ENCODE measurements at places on chromosomes 2 and 18.

GRCh38 chr2:239341840-239342239, 59.0 kb downstream of the HDAC4 start:
- no peak for DNase-seq

- DNase-seq: no peak
Observed at GRCh38 chr2:240670402-240670801, 12.3 kb downstream of the AQP12B start.

GRCh38 chr2:19806591-19806990, 95.2 kb downstream of the TTC32 start:
- no peak for DNase-seq

DNA sequence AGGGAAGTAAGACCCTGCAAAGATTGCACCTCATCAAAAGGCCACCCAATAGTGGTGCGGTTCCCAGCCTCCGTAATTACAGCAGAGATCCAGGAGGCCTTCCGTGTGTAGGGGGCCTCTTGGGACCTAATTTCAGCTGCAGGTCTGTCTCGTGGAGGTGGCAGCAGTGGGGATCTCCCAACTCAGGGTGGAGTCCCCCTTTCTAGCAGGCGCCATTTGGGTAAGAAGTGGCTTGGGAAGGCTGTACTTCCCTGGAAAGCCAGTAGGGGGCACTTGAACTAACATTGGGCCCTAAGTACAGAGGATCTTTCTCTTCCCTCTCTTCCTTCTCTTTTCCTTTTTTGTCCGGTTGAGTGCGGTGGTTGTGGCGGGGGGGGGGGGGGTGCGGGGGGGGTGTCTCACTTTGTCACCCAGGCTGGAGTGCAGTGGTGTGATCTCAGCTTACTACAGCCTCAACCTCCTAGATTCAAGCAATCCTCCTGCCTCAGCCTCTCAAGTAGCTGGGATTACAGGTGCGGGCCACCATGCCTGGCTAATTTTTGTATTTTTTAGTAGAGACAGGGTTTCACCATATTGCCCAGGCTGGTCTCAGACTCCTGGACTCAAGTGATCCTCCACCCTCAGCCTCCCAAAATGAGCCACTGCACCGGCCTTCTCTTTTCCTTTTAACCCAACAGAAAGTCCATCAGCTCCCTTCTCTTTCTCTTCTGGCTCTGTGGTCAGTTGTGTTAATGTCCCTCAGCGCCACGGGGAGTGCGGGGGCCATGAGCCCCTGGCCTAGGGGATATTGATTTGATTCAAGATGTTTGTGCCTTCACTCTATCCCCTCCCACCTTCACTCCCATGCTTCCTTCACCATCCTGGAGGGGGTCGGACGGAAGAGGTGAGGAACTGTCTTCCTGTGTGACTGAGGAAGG, 32.0 kb downstream of the CENPO start:
- no peak for DNase-seq

GRCh38 chr2:75870651-75871137, 160.0 kb upstream of the GCFC2 start:
- no peak for DNase-seq

- DNase-seq: no peak
Observed at GRCh38 chr2:100194951-100195350, 52.6 kb upstream of the AFF3 start.

- DNase-seq: no peak
Observed at GRCh38 chr2:191486584-191487320, 191.2 kb upstream of the NABP1 start.

DNA sequence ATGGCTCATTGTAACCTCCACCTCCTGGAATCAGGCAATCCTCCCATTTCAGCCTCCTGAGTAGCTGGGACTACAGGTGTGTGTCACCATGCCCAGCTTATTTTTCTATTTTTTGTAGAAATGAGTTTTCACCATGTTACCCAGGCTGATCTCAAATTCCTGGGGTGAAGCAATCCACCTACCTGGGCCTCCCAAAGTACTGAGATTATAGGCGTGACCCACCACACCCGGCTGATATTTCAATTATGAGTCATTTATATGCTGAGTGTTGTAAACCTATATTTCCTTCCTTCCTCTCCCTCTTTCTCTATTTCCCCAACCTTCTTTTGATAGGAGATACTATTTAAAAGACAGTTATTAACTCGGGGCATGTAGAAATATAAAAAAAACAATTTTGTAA, 469.6 kb upstream of the ID2 start:
- DNase-seq: no peak

DNA sequence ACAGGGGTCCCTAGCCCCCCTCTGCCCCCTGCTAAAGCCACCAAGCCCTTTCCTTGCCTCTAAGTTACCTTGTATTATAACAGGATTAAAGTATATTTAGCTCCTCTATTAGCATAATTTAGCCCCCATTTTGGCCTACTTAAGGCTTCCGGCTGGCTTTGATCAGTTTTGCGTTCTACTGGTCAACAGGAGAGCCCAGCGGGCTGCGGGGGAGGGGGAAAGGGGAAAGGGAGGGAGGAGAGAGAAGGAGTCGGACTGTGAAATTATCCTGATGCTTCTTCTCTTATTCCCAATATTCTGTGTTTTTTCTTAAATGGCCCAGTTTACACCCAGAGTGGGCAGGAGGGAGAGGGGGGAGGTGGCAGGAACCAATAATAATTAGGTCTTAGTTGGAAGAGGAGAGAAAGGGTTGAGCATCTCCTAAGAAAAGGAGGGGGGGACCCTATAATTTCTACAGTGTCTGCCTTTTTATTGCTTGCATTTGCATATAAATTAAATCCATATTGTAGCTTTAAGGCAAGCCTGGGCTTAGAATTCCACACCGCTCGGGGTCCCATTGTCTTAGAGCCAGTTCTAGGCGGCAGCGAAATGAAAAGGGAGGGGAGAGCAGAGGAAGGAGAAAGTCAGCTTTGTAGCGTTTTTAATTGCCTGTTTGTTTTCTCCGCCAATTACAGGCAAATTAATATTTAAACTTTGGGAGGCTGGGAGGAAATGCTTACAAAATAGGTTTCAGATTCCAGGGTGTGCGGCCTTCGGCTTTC, 39.6 kb downstream of the EN1 start:
- no peak for DNase-seq

- no peak for DNase-seq
Observed at GRCh38 chr2:160014227-160014626, 48.2 kb downstream of the PLA2R1 start.

GRCh38 chr2:148965623-148966437, 72.7 kb upstream of the LYPD6B start:
- no peak for DNase-seq

- DNase-seq: no peak
Observed at GRCh38 chr2:148244593-148245292, 223.9 kb downstream of the MBD5 start.

DNA sequence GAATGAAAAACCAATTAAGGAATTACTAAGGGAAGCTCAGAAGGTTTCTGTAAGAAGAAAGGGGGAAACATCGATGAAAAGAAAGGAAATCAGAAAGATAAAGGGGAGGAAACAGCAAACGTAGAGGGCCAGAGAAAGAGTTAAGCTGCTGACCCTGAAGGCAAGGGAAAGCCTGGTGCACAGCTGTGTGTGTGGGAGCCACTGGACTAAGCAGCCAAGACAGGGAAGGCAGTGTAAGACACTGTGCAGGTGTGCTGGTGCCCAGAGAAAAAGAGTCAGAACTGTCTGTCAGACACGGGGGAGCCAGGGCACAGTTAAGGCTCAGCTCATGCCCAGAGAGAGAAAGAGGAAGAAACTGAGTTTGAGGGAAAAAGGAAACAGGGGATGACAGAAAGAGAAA, 104.0 kb downstream of the HIBCH start:
- DNase-seq: no peak

- peak; percentile 62 for DNase-seq
Observed at GRCh38 chr2:177143444-177143843, 69.2 kb upstream of the HNRNPA3 start.

DNA sequence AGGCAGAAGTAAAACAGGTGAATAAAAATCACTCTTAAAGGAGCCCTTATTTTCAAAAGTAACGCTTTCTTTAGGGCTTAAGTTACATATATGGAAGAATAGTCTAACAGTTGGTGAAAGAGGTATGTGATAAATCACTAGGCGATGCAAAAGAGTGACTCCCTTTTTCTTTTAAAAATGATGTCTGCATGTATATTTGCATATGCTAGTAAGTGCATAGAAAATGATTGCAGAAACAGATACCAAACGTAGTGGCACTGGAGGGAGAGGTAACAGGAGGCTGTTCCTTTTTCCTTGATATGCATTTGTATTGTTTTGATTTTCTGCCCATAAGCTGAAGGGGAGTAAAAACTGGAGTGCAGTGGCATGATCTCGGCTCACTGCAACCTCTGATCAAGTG, 158.3 kb downstream of the PRPF40A start:
- DNase-seq: no peak

- DNase-seq: no peak
Observed at GRCh38 chr2:174753038-174753633, 11.1 kb downstream of the CHRNA1 start.

- no peak for DNase-seq
Observed at GRCh38 chr2:163580757-163581156, 155.1 kb downstream of the FIGN start.

DNA sequence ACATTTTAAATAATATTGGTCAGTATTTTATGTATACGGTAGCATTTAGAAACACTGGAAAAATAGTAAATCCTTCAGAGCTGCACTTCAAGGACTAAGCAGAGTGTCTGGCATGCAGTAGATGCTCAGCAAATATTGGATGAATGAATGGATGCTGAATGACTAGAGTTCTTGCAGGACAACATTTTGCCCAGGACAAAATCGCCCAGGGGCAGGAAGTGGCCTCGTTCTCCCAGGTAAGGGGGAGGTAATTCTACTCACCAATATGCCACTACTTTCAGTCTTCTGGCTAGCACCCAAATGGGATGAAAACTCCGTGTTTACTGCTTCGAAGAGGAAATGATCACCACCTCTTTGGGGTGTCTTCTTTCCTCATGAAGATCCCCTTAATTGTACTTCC, 4.0 kb upstream of the DGUOK start:
- DNase-seq: no peak

GRCh38 chr2:56015711-56016115, 92.1 kb upstream of the EFEMP1 start:
- no peak for DNase-seq

- DNase-seq: no peak
Observed at GRCh38 chr2:12881952-12882351, 165.2 kb downstream of the TRIB2 start.

GRCh38 chr2:221129657-221130056, 442.4 kb downstream of the EPHA4 start:
- no peak for DNase-seq

- DNase-seq: no peak
Observed at GRCh38 chr2:23478087-23478932, 93.3 kb downstream of the KLHL29 start.

DNA sequence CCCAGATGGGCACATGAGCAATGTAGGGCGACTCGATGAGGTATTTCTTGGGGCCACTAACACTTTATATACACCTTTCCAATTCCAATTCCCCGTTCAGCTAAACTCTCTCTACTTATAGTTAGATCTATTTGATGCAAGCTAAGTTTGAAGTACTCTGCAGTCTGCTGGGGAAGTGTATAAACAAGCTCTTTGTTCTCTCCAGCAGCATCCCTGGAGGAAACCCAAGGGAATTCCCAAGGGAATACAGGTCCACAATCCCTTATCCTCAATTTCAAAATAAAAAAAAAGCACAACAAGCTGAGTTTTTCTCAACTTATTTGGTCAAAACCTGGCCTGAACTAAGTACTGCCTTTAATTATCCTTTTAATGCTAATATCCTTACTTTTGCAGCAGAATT, 433.3 kb downstream of the NBAS start:
- DNase-seq: no peak

- peak; percentile 84 for DNase-seq
Observed at GRCh38 chr2:156189143-156189542, 143.4 kb downstream of the NR4A2 start.

GRCh38 chr2:236571145-236571544, 1.5 kb downstream of the ACKR3 start:
- no peak for DNase-seq

GRCh38 chr2:96952976-96953610, 33.3 kb downstream of the FAM178B start:
- DNase-seq: peak; percentile 86

DNA sequence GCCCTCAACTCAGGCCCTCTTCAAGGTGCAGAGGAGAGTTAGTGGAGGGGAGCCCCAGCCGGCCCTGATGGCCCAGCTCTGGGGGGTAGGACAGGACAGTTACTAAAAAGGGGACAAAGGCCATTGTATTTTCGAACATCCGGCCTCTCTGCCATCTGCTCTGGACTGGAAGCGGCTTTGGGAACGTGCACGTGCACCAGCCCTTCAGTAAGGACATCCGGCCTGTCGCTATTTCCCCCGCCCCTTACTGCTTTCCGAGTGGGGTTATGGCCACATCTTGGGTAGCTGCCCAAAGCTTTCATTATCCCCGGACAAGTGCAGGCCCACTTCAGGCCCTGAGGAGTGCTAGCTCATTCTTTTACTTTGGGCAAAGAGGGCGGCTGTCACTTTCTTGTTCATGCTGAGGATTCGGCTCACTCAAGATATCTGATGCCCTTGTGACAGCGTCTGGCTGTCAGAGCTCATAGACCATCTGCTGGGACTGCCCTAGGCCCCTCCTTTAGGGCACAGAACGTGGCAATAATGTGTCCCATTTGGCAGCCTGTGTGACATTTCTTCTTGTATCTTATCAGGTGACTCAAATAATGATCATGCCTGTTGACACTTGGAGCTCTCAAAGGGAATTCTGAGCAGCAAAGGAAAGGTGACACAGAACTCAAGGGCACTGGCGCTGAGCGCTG, 17.5 kb downstream of the SLC4A3 start:
- peak; percentile 55 for DNase-seq

- no peak for DNase-seq
Observed at GRCh38 chr18:31010601-31011000, 31.9 kb downstream of the DSC3 start.

DNA sequence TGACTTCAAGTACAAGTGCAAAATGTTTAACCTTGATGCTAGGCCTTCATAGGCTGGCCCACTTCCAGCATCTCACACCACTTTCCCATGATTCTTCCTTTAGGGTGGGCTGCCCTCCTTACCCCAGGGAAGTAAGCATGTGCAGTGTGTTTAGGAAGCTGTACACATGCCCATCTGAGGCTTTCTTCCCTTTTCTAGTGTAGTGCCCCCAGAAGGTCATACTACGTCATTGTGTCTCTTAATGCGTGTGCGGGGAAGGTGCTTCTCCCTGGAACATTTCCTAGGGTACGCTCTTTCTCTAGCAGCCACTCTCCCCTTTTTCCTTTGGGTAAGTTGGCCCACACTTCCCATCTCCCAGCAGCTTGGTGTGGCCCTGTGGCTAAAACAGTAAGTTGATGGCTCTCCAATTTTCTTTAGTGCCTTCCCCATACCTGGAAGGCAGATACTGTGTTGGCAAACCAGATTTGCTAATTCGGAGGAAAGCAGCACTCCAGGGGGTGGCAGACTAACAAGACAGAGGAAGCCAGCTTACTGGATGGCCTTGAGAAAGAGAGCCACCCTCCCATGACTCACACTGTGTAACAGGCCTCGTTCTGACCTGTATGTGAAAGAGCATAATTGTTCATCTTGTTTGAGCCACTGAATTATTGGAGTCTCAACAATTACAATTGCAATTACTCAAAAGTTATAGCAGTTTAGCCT, 1.1 kb upstream of the SULT6B1 start:
- DNase-seq: no peak

GRCh38 chr2:67626656-67627055, 229.5 kb downstream of the ETAA1 start:
- no peak for DNase-seq

Measured in stomach (tissue), 19 donors.